Activated CD4-positive, alpha-beta T cell treated with anti-CD3 and anti-CD28 coated beads, Interleukin-2, amount 50 U/mL, for 48 hours (primary cell): ENCODE measurements at places on chromosomes 1 and 21.

DNA sequence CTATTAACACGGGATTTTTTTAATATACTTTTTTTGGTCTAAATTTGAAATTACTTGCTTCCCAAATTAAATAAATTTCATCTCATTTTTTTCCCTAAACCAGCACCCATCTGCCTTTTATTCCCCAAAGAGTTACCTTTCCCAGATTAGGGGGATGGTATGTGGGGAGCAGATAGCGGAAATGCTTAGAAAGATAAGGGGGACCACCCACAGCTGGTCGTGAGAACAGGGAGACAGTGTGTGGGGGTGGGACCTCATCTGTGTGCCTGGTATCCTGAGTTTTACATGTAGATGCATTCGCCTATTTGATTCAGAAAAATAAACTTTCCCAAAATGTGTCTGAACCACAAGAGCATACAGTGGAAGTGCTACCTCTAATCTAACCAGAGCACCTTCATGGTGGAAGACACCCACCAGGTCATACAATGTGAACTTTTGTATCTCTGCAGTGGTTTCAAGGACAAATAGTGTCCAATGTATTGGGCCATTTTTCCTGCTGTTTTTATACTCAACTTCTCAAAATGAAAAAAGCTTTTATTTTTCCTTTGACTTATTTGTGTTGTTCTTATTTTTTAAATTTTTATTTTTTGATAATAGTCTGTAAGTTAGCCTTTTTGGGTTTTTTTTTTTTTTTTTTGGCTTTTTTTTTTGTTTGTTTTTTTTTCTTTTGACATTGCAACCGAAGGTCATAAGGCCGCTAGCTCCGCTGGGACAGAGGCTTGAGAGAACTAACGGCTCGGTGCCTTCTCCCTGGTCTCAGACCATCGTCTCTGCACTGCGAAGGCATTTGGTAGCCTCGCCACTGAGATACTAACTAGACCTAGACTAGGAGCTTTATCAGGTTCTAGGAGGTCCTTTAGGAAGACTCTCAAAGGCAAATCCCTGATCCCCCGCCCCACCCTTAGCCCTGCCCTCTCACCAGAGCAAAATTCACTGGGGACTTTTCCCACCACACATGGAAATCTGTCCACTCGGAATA lies 263.2 kb downstream of the TM2D1 start:
- DNase-seq: no peak

DNA sequence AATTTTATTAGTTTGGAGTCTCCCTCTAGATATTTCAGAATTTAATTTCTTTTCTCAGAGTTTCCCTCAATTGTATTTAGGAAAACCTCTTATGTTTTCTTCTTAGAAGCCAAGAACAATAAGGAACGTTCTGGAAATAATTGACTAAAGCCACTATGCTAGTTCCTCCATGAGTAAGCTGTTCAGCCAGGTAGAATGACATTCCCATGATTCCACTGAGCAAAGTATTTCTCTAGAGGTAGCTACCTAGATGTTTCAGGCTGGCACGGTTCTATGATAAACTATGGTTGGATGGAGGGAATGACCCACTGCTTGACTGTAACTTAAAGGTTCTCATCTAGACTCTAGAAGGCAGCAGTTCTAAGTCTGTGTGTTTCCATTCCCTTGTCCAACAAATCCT lies 62.4 kb downstream of the CLDN17 start:
- no peak for DNase-seq

DNA sequence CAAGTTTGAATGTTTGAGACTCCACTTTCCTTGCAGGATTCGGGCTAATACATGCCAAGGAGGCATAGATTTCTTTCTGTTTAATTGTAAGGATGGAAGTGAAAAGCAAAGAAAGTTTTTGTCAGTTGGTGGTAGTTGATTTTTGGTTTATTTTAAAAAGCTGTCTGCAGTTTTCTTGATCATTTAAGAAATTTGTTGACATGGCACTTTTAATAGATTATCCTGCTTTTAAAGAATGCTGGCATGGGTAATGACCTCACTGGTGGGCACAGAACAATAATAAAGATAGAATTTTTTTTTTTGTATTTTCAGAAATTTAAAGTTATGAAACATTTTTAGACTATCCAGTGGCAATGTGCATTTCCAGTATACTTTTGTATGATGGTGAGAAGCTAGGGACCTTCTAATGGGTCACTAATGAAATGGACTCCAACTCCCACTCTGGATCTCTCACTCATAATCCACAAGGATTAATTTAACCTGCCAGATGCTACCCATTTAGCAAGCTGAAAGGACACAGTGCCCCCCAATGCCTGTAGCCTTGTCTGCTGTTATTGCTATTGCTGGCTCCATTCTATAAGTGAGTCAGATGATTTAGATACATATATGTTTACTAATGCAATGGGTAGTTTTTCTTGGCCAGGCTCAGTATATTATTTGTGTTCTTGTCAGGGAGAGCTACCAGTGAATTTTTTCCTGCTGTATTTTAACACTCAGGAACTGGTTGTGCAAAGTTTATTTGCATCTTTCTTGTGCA lies 190.2 kb upstream of the SGIP1 start:
- no peak for DNase-seq

GRCh38 chr1:10962483-10962882 lies 50.0 kb upstream of the TARDBP start:
- DNase-seq: no peak

GRCh38 chr1:75233302-75233929 lies 99.2 kb downstream of the LHX8 start:
- DNase-seq: no peak

DNA sequence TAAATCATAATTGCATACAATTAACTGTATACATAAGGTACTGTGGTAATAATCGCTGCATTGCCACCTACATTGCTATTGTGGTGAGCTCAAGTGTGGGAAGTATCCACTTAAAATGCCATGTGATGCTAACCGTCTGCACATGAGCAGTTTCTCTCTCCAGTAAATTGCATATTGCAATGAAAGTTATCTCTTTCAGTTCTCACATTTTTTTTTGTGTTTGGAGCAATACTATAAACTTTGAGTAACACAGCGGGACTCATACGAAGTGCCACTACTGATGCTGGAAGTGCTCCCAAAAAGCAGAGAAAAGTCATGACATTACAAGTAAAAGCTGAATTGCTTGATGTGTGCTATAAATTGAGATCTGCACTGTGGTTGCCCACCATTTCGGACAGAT lies 38.5 kb downstream of the DISC1 start:
- DNase-seq: no peak

DNA sequence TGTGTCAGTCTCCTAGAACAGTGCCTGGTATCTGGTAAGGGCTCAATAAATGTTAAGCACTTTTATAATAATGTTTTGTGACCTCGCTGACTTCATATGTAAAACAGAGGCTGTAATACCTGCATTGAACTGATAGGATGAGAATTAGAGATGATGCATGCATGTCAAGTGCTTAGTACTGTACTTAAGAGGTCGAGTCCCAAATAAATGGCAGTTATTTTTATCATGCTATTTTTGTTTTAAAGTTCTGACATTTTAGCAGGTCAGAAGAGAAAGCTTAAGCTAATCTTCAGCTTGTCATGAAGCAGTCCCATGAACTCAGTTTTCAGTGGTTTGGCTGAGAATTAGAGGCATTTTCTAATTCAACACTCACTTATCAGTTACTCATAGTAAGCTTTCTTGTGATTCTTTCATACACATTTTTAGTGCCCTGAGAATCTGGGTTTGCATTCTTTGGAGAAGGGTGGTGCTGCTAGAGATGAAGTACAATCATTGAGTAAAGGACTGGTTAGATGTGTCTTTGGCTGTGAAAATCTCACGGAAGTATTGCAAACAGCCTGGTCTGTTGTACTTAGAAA lies 75.7 kb upstream of the RAVER2 start:
- DNase-seq: no peak

- DNase-seq: no peak
Observed at GRCh38 chr1:2215329-2215728, 12.8 kb upstream of the SKI start.

DNA sequence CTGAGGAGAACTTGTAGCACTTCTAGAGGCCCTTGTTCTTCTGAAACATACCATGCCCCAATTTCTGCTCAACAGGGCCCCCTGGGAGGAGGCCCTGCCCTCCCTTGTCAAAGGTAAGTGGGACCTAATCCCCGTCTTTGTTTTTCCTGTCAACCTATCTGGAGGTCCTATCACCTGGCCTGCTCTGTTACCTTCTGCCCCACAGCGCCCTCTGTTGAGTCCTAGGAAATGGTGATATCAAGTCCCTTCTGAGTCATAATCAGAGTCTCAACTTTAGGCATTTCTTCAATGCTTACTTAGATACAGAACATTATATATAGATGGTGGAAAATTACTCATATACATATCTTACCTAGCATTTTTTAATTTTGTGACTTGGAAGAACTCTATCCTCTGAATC lies 28.2 kb upstream of the FCRL4 start:
- peak; percentile 32 for DNase-seq

- DNase-seq: no peak
Observed at GRCh38 chr1:233491953-233492620, 121.8 kb upstream of the KCNK1 start.

DNA sequence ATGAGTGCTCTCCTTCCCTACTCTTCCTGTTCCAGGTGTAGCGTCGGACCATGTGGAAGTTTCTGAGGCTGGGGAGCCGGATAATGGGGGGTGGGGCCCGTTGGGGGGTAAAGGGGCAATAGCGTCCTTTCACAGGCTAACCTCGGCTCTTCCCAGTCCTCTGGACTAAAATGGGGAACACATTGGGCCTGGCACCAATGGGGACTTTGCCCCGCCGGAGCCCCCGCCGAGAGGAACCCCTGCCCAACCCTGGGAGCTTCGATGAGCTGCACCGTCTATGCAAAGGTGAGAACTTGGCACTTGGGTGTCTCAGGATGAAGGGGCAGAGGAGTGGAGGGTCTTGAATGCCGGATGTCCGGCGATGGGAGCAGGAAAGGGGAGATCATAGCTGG lies 456 bp downstream of the TOMM40L start:
- DNase-seq: no peak

DNA sequence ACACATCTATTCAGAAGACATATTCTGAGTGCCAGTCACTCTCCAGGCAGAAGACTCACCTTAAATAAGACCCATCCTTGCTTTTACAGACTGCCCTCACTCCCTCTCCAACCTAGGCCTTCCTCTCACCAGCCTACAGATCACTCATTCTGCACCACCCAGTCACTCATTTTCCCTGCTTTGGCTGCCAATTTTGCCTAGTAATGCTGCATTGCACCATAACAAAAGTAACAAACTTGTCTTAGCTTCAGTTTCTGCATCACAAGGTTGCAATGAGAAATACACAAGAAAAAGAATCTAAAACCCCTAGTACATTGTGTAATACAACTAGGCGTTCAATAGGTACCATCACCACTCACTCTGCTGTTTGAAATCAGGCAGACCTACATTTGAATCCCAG lies 292.4 kb downstream of the PLPP3 start:
- no peak for DNase-seq

DNA sequence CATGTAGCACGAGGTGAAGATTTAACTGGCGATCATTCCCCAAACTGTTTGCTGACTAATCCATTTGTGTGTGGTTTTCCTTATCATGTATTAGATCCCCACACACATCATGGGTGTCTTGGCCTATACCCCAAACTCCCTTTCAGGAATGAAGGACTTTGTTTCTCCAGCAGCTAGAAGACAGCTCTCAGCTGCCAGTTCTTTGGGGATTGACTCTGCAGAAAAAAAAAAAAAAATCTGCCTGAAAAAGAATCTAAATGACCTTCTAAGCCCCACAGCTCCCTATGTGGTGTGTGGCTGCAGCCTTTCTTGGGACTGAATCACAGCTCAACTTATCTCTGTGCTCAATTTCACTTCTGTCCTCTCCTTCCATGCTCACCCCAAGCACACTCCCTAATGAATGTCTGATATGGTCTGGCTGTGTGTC lies 256.3 kb upstream of the DUSP10 start:
- DNase-seq: no peak

- DNase-seq: no peak
Observed at GRCh38 chr1:150512846-150513245, 2.7 kb upstream of the FALEC start.

- DNase-seq: no peak
Observed at GRCh38 chr1:211588711-211589110, 9.8 kb upstream of the SLC30A1 start.

DNA sequence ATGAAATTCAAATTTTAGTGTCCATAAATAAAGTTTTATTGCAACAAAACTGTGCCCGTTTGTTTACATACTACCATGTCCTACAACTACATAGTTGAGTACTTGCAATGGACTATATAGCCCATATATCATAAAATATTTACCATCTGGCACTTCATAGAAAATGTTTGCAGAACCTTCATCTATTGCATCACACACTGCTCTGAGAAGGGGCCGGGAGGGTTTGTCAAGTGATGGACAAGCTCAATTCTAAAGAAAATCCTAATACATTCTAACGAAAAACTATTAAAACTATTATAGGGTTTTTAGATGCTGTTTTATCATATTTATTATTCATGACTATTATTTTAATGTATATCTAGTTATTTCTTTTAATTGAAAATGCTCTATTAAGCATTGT lies 35.9 kb downstream of the RGSL1 start:
- no peak for DNase-seq

- peak; percentile 13 for DNase-seq
Observed at GRCh38 chr1:55337801-55338447, 122.8 kb upstream of the USP24 start.

DNA sequence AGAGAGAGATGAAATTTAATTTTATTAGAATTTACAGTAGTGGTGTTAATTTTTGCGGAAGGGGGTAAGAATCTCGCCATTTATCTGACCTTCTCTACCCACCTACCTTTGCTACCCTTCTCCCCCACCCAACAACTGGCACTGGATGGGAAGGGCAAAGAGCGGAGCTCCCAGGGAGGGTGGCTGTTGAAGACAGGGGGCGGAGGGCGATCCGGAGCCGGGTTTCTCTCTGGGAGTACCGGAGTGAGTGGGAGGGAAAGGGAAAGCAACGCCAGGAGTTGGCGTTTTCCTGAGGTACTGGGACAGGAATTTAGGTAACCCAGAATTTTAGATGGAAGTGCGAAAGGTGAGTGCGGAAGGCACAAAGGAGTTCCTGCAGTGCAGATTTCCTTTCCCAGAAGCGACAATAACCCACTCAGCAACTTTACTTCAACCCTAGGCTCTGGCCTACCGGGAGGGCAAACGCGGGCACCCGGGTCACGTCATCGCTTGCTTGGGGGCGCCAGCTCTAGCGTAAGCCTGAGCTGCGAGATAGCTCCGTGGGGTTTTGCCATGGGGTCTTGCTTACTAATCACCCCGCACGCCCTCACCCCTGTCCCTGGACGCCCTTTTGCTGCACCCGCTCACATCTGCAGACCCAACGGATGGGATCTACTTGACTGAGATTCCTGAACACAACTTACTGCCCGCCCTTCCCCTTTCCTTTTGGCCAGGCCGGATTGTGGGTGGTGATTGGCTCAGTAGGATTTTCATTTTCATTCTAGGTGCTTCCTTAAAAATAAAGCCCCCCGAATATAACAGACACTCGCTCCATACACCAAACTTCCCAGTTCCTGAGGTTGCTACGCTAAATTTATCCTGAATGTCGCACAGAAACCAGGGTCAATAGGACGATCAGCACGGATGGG lies 413.0 kb upstream of the ESRRG start:
- no peak for DNase-seq
